ENCODE measurements at places on chromosomes 13 and 19. TPM values are rescaled to one million over a fixed set of nuclear protein-coding genes. Genes with fewer than 3 reads are reported as not detected.

The CERS1 gene
- total RNA-seq = not detected

The ADAMTSL5 gene
- total RNA-seq = 55.7 TPM

The MPV17L2 gene
- 14.3 TPM for total RNA-seq

The GPC6 gene
- total RNA-seq = 0.11 TPM

The CBLC gene
- 5.5 TPM for total RNA-seq

The DLL3 gene
- total RNA-seq = not detected

The ZNF540 gene
- 1.6 TPM for total RNA-seq

The CCDC8 gene
- 13.7 TPM for total RNA-seq

The KRTDAP gene
- not detected for total RNA-seq

The ZNF90 gene
- 3.5 TPM for total RNA-seq

The CELF5 gene
- not detected for total RNA-seq

The CLPTM1 gene
- total RNA-seq = 63.6 TPM

The NLRP12 gene
- total RNA-seq = under 0.01 TPM

The KLF12 gene
- 35.7 TPM for total RNA-seq

The ZNF865 gene
- total RNA-seq = 2.0 TPM

The SLC17A7 gene
- under 0.01 TPM for total RNA-seq

The MISP3 gene
- 0.22 TPM for total RNA-seq

The FAM216B gene
- total RNA-seq = not detected

The CRLF1 gene
- total RNA-seq = 0.87 TPM

The ZNF345 gene
- total RNA-seq = 6.2 TPM

The LRG1 gene
- total RNA-seq = not detected

The SLC25A41 gene
- not detected for total RNA-seq

The SIGLEC9 gene
- not detected for total RNA-seq

The ZNF560 gene
- total RNA-seq = 0.33 TPM

The LILRB1 gene
- not detected for total RNA-seq

The CD37 gene
- not detected for total RNA-seq

The CAMSAP3 gene
- 7.8 TPM for total RNA-seq

Measured in placental epithelial cell (primary cell).